Activated T-helper 9 cell treated with anti-CD3 and anti-CD28 coated beads, Interleukin-2, amount 50 U/mL, for 16 hours (primary cell): ENCODE measurements at places on chromosomes 3 and 15.

GRCh38 chr3:150739200-150739863, 23.6 kb downstream of the SIAH2 start:
- DNase-seq: no peak

DNA sequence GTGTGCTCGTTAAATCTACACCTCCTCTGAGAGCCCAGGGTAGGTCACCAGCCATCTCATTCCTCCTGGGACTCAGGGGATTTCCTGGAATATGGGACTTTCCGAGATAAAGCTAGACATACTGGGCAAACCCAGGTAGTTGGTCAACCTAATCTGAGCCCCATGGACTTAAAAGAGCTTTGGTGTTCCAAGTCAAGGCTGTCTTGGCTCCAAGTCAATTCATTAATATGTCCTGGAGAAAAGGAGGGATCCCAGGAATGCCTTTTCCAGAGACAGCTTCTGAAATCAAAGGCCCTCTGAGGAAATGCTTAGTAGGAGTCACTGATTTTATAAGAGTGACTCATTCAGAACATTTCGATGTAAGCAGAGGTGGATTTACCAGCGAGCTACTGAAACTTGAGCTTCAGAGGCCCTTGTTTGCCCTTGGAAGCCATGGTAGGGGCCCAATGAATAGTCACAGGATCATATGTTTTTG, 137.3 kb upstream of the UBE2E1 start:
- DNase-seq: no peak

GRCh38 chr3:4776980-4777581, 202.2 kb upstream of the BHLHE40 start:
- no peak for DNase-seq

DNA sequence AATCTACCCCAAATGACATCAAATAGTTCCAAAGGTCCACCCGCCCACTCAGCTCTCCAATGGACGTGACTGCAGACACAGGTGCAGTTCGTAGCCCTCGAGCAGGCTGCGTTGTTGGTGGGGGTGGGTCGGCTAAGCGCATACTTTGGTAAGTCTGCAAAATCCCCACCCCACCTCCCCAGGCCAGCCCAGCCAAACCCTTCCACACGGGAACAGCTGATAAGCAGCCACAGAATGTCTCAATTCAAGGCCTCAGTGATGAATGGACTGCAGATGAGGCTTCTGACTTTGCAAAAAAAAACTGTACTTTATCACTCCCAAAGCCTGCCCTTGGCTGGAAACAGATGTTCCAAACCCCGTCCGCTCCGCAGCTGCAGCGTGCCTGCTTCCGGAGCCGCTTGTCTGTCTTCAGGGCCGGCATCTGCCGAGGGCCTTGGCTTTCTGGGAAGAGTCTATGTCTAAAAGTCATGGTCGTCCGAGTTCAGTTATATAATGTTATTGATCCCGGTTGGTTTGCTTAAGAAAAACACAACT, 38.2 kb downstream of the PCSK6 start:
- no peak for DNase-seq

- DNase-seq: no peak
Observed at GRCh38 chr15:62325597-62325996, 160.5 kb upstream of the C2CD4B start.

- no peak for DNase-seq
Observed at GRCh38 chr3:48826451-48826850, 21.2 kb downstream of the PRKAR2A start.

GRCh38 chr15:76625267-76625666, 279.9 kb downstream of the SCAPER start:
- no peak for DNase-seq

DNA sequence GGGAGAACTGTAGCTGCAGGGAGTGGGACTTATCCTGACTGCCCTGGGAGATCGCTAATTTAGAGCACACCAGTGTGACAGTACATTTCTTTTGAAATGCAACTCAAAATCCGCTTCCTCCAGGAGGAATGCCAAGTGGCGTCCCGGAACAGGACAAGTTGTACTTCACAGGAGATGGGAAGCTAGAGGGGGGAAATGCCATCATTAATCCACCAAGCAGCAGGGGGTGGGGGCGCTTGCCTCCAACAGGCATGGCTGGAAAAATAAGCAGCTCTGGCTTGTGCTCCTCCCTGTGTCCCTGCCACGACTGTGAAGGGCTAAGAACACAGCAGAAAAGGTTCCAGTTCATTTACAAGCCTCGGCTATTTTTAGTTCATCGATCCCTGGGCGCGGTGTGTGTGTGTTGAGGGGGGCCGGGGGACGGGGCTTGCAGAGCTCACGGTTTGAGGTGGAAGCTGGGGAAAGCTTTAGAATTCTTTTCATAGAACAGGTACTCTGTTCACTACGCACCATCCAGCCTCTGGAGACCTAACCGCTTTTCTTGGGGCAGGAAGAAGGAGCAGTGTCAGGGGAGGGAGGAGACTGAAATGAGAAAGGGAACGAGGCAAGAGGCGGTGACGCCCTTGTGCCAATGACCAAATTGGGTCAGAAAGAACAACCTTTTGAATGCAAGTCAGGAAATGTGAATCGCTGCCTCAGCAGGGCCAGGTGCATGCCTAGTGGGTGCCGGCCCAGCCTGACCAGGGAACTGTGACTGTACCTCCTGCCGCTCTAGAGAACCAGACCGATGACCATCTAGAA, 51.8 kb upstream of the DGKG start:
- DNase-seq: no peak

GRCh38 chr3:29454161-29454611, 173.3 kb downstream of the RBMS3 start:
- no peak for DNase-seq

DNA sequence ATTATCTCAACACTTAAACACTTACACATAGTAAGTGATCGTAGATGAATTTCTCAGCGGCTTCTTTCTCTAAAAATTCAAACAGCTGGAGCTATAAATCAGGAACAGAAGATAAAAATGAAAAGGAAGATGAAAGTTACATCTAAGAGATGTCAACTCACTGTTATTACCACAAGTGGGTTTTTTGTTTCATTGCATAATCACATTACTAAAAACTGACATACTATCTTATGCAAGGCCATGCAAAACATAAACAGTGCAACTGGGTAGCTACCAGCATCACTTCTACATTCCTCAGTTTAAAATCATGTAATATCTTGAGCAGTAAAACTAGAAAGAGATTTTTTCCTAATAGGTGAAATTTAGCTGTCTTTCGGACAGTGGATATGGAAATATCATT, 14.9 kb downstream of the MINDY4B start:
- DNase-seq: no peak

GRCh38 chr15:78422571-78423340, 15.3 kb upstream of the IREB2 start:
- DNase-seq: peak; percentile 37

DNA sequence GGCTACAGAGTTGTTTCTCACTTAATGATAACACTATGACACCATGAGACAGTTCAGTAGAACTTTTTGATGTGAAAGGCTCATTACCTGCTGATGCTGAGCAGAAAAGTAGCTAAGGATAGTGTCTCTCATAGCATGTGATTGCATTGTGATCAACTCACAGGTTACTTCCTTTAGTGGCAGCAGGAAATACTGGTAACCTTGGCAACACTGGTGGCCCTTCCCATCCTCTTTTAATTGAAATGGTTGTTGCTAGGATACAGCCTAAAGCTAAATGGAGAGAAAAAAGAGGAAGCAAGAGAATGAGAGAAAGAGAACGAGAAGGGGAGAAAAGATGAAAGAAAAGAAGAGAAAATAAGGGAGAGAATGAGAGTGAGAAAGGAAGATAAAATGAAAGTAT, 204.7 kb upstream of the GAP43 start:
- DNase-seq: no peak

- peak; percentile 42 for DNase-seq
Observed at GRCh38 chr15:63473999-63474809, 30.2 kb upstream of the USP3 start.

DNA sequence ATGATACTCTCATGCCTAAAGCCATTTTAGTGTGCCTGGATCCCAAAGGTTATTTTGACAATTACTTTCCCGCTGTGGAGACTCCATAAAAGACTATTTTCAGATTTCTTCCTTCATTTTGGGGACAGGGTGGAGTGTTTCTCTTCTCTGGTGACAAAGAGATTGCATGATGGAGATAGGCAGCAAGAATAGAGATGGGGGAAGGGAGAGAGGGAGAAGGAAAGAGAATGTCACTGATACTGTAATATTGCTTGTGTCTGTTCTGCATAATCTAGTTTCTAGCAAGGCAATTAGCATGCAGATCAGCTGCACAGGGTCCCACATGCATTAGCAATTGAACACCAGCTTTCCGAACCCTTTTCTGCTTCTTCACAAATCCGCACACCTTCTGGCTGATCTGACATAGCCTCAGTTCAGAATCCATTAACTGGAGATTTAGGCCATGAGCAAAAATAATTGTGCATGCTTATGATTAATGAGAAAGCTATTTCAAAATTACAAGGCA, 222.4 kb downstream of the OXSM start:
- no peak for DNase-seq

DNA sequence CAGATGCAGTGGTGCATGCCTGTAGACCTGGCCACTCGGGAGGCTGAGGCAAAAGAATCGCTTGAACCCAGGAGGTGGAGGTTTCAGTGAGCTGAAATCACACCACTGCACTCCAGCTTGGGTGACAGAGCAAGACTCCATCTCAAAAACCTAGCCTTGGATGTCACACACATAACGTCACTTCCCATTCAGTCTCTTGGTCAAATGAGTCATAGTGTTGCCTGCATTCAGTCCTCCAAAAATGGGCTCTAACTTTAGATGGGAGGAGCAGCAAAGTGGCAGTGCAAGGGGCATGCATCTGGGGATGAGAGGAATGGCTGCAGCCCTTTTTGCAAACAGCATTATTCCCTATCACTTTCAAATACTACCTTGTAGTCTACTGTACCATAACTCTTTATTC, 62.9 kb upstream of the AGBL1 start:
- DNase-seq: no peak

GRCh38 chr15:67303490-67304363, 49.1 kb downstream of the IQCH start:
- DNase-seq: no peak

- DNase-seq: no peak
Observed at GRCh38 chr15:66126456-66126855, 127.1 kb downstream of the MEGF11 start.

DNA sequence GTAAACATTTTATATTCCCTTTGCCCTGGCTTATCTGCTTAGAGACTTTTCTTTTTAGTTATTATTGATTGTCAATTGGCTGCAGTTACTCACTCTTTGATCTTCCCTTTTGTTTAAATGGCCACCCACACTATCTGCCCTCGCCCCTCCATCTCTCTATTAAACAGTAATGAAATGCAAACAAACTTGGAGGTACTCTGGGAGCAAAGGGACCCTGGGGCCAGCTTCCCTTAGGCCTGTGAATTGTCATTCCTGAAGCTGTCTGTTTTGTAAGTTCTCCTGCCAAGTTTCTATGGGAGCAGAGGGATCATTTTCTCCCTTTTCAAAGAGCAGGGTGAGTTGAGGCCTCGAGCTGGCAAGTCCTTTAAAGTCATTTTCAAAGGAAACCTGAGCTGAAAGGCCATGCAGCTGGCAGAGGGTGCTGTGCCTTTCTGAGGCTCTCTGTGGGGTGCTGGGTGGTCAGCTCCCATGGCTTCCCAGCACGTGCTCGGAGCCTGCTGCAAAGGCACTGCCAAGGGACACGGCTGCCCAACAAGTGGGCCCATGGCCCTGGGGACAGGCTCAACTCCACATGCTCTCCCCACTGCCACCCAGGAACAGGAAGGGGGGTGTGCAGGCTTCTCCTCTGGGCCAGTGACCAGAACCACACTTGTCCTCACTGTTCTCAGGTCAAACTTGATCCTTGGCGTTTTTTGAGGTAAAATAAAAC, 17.4 kb upstream of the RTP2 start:
- no peak for DNase-seq

DNA sequence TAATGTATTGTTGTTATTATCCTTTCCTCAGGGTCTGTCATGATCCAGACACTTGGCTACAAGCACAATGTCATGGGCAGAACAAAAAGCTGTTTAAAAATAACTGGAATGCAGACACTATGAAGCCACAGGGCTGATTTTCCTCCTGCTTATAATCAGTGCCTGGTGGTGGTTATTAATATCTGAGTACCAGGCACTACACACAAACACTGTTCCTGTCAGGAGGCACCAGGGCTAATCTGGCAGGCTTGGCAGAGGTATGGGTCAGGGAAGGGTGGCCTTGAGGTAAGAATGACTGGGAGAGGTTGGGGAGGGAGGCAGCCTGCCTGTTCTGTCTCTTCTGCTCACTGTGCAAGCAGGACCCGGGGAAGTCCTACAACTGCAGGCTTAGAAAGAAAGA, 67.2 kb downstream of the WDR76 start:
- DNase-seq: no peak

DNA sequence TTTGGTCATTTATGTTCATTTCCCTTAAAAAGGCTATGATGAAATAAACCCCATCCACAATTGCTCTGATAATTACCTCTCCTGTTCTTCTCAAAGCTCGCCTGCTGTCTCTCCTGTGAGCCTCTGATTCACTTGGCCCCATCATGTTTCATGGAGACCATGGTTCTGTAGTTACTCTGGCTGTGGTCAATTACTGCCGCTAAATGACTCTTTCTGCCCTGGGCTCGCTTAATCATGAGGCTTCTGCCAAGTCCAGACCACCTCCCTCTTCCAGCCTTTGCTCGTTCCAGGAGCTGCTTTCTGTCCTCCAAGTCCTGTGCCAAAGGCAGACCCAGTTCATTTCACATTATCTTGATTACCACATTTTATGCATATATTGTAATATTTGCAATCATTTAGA, 91.9 kb downstream of the THSD4 start:
- no peak for DNase-seq

DNA sequence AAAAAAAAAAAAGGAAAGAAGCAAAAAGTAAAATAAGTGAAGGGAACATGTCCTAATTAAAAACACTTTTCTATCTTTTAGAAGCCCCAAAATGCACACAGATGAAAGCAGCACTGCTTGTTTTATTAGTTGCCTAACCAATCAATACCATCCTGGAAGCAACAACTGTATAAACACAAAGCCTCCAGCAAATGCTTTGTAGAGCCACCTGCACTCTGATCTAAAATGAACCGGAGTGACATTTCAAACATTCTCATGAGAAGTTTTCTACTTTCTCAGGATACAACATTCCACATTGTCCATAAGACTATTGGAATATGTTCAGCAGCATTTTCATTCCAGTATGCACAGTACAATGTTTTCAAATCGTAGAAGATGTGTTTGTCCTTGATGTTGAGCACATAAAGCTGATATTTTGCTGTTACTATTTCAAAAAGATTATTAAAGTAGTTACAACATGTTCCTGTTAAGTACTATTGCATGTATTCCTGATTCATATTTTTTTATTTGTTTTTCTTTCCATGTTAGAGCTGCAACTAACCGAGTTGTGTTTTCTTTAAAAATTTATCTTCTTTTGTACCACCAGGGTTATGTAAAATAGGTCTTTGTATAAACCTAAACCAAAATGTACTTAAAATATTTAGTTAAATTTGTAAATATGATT, 50.3 kb upstream of the PLSCR5 start:
- no peak for DNase-seq
